ENCODE measurements at places on chromosomes 2 and 18.

DNA sequence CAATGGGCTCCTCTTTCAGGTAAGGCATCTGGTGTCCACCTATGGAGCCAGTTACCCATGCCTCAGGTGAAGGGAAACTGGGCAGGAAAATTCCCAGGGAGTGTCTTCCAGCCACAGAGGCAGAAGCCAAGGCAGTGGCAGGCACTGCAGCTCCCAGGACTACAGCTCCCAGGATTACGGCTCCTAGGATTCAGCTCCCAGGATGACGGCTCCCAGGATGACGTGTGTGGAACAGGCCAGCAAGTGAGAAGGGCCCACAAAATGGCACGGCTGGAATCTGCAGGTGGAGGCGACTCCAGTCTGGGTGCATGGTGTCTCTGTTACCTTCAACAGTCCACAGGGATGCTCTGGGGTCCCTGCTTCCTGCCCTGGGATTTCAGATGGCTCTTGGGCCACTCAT lies 92.1 kb downstream of the PTGR3 start:
- no peak for DNase-seq

GRCh38 chr2:71067567-71068217 lies 756 bp upstream of the NAGK start:
- DNase-seq = no peak

- DNase-seq = no peak
Measured at GRCh38 chr2:182616471-182617393, 99.3 kb upstream of the DNAJC10 start.

DNA sequence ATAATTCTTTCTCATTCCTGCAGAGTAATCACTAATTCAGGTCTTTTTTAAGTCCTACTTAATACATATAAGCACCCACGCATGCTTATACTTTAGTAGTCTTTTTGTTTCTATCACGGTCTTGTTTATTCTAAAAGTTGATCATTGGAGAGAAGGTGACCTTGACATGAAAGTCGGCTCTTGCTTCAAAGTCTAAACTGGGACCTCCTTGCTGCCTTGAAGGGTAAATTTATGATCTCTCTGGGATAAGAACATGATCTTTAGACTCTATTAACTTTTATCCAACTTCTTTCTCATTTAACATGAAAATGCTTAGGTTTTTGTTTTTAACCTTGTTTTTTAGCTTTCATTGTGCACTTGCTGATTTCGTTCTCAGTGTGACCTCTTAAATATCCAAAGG lies 792.3 kb downstream of the DPP10 start:
- no peak for DNase-seq

GRCh38 chr2:29334706-29335105 lies 219.5 kb downstream of the CLIP4 start:
- DNase-seq = no peak

GRCh38 chr18:48770243-48770642 lies 180.5 kb downstream of the SMAD7 start:
- no peak for DNase-seq

DNA sequence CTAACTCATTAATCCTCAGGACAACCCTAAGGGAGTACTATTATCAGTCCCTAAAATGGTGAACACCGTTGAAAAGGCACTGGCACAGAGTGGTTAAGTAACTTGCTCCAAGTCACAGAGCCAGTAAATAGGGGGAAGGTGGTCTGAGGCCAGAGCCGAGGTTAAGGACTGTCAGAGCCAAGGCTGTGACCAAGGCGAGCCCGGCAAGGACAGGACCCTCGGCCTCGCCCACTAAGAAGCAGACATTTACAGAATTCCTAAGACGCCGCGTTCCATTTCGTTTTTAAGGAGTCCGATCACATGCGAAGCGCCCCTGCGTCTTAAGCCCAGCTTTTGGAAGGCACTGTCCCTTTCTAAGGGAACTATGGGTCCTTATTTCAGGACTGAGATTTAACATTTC lies 1.1 kb downstream of the PDIA6 start:
- no peak for DNase-seq

DNA sequence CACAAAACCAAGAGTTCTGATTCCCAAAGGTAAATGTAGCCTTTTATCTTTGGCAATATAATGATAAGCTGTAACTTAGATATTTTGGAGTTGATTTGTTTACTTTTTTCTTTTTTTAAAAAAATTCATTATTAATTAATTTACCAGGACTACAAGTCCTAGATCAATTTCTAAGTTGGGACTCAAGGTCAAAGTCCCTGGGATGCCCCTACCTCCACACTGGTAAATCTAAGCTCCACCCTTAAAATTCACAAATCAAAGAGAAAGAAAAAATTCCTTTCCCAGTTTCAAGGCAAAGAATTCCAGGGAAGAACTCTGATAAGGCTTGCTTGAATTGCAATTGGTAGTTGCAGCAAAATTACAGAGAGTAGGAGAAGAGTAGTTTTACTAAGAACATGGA lies 71.3 kb downstream of the MDH1 start:
- no peak for DNase-seq

DNA sequence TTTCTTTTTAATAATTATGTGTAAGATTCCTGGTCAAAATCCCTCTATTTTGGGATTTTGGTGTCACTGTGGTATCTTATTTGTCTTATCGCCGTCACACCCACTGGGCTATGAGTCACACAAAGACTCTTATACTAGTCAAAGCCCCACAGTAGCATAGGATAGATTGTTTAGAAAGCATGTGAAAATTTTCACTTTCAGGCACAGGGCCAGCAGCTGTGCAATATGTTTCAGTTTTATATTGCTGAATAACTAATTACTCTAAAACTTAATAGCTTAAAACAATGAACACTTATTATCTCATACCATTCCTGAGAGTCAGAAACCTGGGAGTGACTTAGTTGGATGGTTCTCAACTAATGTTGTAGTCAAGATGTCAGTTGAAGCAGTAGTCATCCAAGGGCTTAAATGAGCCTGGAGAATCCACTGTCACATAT lies 24.0 kb downstream of the CFAP210 start:
- no peak for DNase-seq

- no peak for DNase-seq
Measured at GRCh38 chr18:28718696-28719095, 541.8 kb upstream of the CDH2 start.

All from cortex of kidney (tissue), 1 donor.